ENCODE measurements at places on chromosomes 7 and 10.

DNA sequence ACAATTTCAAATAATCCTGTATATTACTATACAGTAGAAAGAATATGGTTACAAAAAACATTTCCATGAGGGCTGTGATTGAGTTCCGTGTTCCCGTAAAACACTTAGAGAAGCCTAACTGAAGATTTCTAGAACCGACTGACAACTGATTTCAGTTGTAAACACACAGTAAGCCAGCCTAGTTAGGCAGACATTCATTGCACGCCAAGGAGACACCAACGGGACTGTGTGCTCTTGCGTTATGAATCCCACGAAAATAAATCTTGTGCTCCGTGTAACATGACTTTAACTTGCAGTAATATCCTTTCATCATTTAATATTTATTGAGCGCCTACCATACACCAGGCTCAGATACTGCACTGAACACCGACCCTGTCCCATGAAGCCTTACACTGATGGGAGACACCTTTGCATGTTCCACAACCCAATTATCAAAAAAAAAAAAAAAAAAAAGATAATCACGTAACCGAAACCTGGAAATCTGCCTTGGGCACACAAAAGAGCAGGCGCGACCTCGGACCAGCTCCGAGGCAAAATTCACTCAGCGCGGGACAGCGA, 420 bp upstream of the KLHL7 start:
- DNase-seq: no peak

GRCh38 chr10:110790913-110791506, 80.7 kb upstream of the PDCD4 start:
- no peak for DNase-seq

- DNase-seq: peak; percentile 56
Observed at GRCh38 chr10:101467286-101467770, 113.4 kb downstream of the BTRC start.

DNA sequence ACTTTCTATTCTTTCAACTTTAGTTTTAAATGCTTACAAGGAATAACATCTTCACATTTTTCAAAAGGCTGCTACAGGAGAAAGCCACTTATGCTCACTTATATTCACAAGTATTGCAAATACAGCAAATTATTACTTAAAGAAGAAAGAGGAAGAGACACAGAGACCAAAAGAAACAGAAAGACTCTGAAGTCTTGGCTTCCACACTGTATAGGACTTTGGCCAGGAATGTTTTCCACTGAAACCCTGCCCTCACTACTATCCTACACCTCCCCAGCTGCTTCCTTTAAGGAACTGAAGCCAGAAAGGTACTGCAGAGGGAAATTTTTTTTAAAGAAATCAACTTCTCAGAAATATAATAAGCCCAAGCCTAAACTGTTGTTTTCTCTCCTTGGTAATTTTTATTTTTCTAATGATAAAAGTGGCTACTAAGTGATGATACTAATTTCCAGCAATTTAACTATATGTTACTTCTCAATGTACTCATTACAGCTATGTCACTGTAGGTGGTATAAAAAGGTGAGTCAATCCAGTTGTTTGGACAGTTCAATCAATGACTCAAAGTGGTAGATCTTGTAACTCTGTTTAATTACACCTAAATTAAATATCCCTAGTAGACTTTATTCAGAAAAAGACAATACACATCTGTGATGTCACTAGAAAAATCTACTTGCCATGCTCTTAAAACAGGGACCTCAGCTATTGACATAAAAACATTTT, 231.6 kb downstream of the GRM8 start:
- DNase-seq: no peak

DNA sequence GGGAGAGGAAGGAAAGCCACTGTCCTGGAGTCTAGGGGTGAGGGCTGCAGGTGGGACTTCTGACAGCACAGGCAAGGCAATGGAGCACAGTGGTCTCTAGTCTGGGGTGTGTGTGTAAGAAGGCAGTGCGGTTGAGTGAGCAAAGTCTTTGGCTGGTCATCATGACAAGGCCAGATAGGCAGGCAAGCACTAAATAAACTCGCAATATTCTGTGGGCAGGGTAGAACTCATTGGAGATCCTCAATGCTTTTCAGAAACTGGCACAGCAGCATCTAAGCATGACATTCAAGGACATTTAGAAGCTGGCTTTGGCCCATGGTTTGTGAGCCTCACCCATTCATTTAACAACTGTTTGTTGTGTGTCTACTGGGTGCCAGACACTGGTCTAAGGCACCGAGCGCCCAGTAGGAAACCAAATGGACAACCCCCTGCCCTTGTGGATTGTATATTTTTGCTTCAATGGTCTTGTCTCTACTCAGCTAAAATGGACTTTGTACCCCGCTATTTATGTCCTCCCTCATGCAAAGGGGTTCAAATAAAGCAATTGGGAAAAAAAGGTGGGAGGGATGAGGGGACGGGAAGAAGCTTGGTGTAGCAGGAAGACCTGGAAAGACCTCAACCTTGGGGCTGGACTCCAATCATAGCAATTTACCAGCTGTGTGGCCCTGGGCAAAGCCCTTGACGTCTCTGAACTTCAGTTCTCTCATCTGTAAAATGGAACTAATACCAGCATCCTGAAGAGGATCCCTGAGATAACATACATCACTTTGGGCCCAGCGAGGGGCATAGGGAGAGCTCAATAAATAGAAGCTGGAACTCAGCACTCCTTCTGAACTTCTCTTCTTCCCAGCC, 116.0 kb downstream of the NEURL1 start:
- no peak for DNase-seq

GRCh38 chr10:103125323-103126267, 67.5 kb downstream of the NT5C2 start:
- no peak for DNase-seq

Data from dermis microvascular lymphatic vessel endothelial cell (primary cell).